ENCODE measurements at places on chromosomes 5 and 9.

DNA sequence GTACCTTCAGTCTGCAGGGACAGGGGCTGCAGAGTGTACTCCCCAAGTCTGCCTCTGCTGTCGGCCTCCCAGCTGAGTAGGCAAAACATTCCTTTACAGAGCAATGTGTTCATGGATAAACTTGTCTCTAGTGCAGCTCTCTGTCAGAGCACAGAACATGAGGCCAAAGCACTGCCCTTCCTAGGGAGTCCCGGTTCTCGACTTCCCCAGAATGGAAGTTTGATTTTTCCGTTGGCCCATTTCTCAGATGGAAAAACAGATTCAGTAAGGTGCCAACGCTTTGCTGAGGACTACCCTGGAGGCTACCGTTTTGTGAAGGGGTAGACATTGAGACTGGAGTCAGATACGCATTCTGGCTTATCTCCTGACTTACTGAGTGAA, 422 bp upstream of the TRIM32 start:
- no peak for DNase-seq

GRCh38 chr5:14516901-14517300, 64.7 kb upstream of the OTULINL start:
- DNase-seq, result no peak

- peak; percentile 50 for DNase-seq
Measured at GRCh38 chr5:6732634-6733410, 19.6 kb downstream of the TENT4A start.

- peak; percentile 67 for DNase-seq
Measured at GRCh38 chr5:132065351-132065937, 5.0 kb downstream of the IL3 start.

DNA sequence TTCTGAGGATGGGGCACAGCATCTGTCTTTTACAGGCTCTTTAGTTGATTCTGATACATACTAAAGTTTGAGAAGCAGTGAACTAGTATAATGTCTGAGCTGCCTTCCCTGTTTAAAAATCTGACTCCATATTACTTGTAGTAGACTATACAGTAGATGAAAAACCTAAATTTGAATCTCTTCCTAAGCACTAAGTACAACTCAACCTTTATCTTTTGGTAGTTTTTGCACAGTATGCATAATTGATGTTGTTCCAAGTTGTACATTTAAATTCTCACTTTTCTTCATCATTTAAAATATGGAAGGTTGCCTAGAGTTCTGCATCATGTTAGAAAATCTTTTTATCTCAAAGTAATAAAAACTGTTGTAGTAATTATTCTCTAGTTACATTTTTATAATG, 98.6 kb upstream of the CKMT2 start:
- DNase-seq, result no peak

DNA sequence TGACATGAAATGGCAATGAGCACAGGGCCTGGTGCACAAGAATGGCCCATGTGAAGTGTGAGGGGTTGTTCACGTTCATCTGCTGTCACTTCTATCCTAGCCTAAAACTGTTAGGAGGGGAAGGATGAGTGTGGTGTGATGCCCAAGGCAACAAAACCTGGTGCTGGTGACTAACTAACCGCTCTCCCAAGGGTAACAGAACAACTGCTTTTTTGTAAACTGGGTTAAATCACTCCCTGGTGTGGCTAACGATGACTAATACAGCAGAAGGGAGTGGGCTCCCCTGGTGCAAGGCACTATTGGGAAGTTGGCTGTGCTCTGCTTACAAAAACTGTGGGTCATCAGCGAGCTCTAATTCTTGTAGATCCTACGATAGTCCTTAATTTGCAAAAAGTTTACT, 103.2 kb upstream of the VCAN start:
- DNase-seq, result no peak

GRCh38 chr5:218457-219291, 554 bp downstream of the SDHA start:
- no peak for DNase-seq

DNA sequence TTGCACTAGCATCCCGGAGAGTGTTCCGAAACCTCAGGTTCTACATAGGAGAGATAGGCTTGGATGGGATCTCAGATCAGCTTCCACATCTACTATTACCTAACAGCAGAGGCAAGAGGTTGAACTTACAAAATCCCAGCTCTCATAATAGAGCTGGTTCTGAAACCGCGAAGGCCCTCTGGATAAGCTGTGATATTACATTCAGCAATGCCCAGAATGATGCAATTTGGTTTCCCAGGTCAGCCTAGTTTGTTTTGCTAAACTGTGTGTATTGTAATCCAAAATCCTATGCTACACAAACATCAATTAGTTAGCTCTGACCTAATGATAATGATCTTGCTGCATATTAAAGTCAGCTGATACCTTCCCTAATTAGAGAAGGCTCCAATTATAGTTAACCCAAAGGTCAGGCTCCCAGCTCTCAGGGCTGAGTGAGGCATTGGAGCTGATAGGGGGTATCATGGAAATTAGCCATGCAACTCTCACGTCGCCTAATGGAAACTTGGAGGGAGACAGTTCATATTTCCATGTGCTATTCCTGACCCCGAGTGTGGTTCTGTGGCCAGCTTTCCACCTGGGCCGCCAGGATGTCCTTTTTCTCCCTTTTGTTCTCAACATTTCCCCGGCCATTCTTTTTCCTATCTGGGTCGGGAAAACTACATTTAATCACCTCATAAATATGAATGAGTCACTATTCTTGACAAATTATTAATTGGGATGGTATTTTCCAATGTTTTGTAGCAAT, 278.4 kb upstream of the IRX1 start:
- no peak for DNase-seq

DNA sequence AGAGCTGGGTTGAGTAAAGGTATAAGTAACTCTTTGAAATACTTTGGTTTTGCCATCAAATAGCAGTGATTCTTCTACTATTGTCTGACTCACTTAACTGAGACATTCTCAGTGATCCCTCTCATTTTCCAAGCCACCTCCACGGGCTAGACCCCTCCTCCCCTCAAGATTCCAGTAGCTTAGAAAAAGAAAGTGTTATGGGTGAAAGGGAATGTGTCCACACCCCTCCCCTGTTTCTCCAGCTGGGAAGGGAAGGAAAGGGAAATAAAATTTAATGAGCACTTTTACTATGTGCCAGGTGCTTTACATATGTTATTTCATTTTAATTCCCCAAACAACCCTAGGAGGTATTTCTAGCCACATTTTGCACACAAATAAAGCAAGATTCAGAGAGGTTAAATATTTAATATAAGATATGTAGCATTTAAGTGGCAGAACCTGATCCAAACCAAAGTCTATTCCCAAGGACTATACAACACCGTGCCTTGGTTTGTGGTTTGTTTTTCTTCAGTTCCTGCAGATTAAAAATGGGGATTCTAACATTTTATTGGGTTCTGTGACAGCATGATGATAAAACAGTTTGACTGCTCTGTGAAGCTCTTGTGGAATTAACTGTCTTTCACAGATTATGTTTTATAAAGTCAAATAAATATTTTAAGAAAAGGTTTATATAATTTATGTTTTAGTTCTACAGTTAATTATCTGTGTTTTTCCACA, 135.9 kb downstream of the ZSWIM6 start:
- no peak for DNase-seq

GRCh38 chr9:107175041-107175440, 108.0 kb upstream of the RAD23B start:
- no peak for DNase-seq

DNA sequence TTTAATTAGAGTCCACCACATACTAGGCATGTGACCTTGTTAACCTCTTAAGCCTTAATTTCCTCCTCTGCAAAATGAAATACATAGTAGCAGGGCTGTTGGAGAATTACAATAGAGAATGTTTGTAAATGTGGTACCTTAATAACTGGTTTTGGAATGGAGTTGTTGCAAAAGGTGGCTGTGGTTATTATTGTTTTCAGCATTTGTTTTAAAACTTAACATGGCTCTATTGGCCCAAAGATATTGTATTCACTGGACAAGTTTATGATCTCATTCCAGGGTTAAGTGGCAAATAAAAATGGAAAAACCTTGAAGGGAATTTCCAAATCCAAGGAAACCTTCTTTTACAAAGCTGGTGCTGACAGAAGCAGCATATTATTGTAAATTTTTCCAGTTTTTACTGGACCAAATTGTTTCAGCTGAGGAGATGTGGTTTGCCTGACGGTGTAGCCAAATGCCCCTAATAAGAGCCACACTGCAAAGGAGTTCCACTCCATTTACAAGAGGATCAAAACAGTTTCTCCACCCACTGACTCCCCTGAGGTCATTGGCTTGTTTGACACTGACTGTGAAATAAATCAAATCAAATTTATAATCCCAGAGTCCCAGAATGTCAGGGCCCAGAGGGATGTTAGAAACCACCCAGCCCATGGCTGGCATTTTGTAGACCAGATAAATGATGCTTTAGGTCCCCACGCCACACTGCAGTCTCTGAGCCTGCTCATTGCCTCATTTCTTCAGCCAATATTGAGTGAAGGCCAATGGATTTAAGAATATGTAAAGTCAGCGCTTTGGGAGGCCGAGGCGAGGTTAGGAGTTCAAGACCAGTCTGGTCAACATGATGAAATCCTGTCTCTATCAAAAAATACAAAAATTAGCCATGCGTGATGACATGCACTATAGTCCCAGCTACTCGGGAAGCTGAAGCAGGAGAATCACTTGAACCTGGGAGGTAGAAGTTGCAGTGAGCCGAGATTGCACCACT, 45.2 kb downstream of the ADRA1B start:
- no peak for DNase-seq

DNA sequence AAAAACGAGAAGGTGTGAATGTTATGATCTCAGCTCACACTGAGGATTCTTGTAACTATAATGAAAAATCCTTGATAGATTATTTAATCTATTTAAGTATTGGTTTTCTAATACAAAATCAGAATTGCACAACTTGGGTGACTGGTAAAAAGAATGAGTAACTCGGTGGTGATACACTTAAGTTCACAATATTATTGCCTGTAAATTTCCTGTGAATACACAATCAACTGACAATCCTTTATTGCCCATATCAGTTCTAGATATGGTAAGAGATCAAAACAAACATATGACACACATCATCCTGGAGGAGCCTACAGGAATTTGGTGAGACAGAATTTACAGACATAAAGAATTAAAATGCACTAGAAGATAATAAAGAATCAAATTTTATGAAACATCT, 14.1 kb upstream of the LURAP1L start:
- no peak for DNase-seq

GRCh38 chr5:34496260-34496691, 159.9 kb upstream of the RAI14 start:
- DNase-seq, result no peak

DNA sequence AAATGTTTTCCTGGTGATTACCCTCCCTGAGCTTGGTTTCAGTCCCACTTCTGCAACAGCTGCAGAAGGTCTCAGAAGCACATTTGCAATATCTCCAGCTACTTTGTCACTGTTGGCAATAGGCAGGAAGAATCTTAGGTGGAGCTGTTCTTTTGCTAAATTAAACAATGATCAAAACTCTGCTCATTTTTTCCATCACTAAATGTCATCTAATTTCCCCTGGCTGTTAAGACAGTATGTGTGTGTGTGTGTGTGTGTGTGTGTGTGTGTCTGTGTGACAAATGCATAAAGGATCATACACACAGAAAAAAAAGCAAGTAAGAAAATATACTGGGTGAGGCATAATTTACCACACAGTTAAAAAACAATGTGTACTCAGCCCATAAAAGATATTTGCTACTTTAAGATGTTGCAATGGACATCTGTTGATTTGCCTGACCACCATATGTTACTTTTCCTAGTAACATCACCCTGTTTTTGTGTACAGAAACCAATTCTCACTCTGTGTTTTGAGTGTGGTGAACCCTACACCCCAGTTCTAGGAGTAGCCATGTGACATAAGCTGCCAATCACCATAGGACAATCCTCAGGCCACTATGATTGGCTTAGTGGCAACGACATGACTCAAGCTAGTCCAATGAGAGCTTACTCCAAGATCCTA, 572.6 kb upstream of the CLINT1 start:
- no peak for DNase-seq

- no peak for DNase-seq
Measured at GRCh38 chr5:143220748-143221251, 182.7 kb downstream of the NR3C1 start.

DNA sequence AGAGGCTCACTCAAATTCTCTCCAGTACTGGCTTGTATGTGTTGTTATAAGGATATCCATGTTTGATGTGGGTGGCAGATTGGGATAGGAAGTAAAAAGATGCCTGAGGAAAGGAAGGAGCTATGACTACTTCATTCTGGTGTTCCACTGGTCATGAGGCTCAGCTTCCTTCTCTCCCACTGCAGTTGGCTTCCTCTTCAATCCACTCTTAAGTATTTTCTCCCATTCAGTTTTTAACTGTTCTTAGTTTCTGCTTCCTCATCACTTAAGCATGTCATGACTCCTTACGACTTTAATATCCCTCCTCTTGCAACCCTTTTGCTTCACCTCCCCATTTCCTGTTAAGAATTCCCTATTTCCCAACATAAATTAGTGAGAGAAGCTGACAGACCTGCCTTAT, 81.1 kb downstream of the PJA2 start:
- DNase-seq, result no peak

GRCh38 chr5:52013523-52013922, 630.3 kb downstream of the ISL1 start:
- DNase-seq, result no peak

DNA sequence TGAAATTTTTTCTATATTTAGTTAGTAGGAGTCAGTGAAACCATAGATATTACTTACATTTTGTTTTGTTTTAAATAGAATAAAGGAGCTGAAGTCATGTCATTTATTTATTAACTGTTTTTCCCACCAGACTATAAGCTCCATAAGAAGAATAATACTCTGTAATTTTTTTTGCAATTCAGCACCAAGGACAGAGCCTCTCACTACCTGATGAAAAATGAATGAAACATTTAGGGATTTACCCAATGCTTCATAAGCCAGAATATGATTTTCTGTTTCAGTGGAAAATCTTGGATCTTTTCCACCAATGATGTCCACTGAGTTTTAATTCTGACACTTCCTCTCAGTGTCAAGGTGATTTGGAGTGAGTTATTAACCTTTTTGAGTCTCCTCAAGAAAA, 624.9 kb upstream of the GRAMD2B start:
- DNase-seq, result no peak

DNA sequence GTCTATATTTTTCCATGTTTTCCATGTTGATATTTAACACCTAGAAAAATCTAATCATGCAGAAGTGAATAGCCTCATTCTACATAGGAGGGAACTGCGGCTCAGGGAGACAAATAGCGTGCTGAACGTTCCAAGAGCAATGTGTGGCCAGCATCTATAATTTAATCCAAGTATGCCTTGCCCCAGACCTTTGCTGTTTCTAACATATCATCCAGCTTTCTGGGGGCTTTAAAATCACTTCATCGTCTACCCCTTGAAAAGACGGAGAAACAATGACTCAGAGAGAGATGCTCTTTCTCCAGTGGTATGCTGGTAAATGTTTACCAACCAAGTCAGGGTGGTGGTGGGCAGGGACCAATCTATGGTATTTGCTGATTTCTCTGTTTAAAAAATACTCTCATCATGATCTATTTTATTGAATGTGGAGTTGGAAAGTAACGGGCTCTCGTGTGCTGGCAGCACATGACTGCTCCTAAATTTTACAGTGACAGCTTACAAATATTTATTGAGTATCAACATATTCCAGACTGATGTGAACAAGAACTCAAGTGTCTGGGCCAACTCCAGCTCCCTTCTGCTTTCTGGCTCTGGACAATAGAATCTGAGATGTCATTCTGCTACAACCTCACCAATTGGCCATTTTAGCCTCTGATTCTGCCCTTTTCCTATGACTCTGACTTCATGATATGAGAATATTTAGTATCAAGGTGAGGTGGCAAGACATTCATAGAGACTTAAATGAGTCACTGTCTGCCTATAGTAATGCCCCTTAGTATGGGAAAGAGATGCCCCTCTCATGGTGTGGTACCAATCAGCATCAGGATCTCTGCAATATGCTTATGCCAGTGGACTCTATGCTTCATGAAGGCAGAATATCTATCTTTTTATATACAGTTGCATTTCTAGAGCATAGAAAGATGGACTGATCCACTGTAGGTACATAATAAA, 407.4 kb upstream of the TNC start:
- DNase-seq, result no peak
